COLO829 (cell line): ENCODE measurements at places on chromosomes 6 and 20.

- no peak for DNase-seq
Observed at GRCh38 chr20:46640536-46641311, 10.5 kb downstream of the SLC13A3 start.

DNA sequence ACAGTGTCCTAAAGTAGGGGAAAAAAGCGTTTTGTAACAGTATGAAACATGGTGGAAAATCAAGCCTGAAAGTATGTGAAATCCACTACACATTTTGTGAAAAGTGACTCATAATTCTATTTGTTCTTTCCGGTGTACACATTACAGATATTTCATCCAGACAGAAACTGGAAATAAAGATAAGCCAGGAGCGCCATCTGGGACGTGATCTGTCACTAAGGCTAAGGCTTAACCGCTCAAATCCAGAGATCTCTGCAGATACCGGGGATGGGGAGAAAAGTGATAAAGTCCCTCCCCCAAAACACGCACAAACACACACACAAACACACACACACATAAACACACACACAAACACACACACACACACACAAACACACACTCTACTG lies 26.6 kb upstream of the SRSF6 start:
- no peak for DNase-seq

DNA sequence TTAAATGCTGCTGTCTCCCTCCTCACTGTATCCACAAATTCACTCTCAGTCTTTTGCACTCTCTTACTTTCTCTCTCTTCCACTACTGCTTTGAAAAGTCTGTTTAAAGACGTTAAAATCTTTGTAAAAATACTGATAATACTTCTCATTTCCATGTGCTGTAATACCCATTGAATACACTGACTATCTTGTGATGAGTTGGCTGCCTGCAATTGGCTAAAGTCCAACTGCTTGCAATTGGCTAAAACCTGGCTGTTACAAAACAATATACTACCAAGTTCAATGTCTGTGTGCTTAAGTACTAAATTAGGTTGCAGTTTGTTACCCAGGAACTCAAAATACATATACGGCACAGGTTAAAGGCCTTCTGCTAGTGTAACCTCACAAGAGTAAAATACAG lies 264.8 kb downstream of the THBS2 start:
- no peak for DNase-seq

GRCh38 chr20:50982363-50982762 lies 23.7 kb downstream of the MOCS3 start:
- peak; percentile 88 for DNase-seq

GRCh38 chr20:13355411-13355810 lies 134.3 kb downstream of the ISM1 start:
- no peak for DNase-seq

GRCh38 chr6:111199935-111200334 lies 112.6 kb downstream of the SLC16A10 start:
- DNase-seq = no peak

DNA sequence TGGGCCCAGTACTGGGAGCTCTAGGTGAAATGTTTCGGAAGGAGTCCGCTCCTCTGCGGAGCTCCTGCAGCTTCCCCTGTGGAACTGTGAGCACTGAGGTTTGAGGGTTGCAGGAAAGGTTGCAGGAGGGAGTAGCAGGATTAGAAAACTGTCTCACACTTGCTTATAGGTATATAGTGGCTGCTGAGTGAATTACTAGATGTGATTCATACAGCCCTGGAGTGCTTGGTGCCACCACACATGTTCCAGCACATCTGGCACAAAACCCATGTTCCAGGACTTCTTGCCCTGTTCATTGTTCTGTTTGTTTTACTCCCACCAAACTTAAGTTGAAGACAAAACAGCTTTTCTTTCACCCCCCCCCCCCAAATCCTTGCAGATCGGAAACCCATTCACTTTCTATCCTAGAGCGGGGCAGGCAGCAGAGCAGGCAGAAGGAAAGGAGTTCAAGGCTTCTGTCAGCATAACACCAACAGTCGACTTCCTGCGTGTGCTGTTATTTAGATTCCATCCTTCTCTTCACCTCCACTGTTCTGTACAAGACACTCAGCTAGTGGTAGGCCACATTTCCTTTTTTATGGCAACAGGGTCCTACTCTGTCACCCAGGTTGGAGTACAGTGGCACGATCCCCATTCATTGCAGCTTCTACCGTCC lies 669 bp upstream of the PEX6 start:
- DNase-seq = peak; percentile 56

DNA sequence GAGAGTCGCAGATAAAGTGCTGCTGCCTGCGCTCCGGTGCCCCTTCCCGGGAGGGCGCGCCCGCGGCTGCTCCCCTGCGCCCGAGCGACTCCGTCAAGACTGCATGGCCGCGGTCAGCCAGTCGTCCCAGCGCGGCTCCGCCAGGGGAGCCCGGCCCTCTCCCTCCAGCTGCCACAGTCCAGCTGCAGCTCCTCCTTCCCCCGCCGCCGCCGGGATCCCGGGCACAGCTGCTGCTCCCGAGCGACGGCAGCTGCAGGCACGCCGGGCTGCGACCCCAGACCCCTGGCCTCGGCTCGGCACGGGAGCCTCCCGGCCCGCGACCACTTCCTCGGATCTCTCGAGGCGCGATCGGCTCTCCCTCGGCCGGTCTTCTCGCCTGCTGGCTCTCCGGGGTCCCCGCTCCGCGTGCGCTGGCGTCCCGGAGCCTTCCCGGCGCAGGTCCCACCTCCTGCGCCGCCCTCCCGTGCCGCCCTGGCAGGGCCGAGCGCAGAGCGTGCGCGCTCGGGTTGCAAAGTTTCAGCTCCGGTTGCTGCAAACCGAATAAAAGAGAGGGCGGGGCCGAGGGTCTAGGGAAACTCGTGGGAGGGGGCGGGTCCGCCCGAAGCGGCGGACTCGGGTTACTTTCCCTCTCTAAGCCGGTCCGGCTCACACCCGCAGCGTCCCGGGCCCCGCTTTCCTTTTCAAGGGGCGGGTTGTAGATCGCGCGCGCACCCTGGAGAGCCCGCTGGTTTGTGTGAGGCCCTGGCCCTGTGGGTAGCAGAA lies at the start of gene CNKSR3:
CNKSR3 (minus strand) TSS at position 542 of the 762 bp plus-strand sequence. CDS start 571 bp downstream, outside the sequence.
- peak; percentile 66 for DNase-seq

DNA sequence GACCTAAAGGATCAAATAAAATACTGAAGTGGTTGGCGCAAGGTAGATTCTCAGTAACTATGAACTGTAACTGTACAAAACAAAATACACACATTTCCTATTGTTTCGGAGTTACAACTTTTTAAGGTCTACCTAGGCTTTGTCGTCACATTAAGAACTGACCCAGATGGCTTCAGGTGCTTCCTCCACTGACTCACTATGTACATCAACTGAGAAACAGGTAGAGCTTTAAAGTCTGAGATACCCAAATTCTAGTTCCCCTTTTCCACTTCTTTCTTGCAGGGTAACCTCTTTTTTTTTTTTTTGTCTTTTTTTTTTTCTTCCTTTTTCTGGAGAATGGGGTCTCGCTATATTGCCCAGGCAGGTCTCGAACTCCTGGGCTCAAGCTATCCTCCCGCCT lies 5.5 kb downstream of the SNRPB start:
- DNase-seq = no peak

GRCh38 chr6:98871821-98872220 lies 37.4 kb downstream of the POU3F2 start:
- DNase-seq = no peak

DNA sequence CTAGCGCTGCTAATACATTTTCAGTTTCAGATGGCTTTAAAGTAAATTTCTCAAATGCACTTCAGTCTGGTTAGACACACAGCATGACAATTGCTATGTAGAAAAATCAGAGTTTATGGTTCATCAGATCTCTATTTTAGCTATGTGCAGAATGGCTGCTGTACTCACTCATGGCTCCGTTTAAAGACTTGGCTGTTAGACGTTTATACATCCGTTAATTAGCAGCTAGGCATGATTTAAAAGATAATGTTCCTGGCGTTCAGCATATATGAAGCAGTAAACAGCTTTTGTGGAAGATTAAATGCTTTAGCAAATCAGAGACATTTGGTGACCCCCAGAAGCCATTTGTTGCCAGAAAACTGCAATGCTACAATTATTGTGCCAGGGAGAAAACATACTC lies 350.0 kb upstream of the MANEA start:
- no peak for DNase-seq

DNA sequence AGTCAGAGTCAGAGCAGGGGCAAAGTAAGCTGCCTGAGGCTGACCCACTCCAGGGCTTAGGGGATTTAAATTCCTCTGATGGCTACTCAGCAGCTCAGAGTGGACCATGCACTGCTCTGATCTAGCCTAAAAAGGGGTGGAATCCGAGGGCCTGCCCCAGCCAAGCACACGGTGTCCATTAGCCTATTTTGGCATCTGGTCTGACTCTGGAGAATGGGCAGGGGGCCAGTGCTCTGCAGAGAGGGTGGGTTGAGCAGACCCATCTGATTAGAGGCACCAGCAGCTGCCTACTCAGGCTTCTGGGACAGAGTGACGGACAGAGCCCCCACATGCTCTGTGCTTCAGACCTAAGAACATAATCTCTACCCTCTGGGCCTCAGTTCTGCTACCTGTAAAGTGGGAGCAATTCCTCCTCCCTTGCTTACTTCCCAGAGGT lies 25.9 kb upstream of the TGM2 start:
- no peak for DNase-seq

- no peak for DNase-seq
Observed at GRCh38 chr6:51702851-51703250, 384.6 kb downstream of the PKHD1 start.

DNA sequence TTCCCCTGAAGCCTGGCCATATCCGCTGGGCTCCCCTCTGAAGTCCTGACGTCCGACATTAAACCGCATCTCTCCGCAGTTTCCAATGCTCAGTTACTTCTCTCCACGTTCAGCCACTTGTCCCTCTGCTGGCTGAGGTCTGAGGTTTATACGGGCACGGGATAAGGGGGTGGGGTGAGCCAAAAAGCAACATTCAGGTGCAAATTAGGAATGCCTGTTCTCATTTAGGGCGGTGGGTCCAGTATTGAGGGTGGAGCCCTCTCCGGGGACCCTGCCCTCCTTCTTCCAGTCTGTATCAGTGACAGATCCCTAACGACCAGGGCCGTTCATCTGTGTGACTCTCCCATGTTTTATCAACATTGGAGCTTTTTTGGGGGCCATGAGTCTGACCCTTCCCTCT lies 1454.4 kb downstream of the HACE1 start:
- no peak for DNase-seq

DNA sequence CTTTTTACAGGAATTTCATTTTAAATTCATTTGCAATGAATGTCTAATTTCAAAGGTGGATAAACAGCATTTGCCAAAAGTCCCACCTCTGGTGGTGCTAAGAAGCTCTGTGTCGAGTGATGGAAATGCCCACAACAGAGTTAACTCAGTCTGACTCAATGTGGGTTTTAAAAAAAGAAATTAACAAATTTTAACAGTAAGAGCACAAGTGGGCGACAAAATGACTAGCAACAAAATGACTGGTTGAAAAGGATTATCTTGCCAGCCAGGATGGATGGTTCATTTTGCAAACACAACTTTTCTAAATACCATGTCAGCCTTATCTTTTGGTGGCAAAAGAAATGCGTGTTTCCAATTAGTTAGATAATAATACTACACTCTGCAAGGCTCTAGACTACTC lies 14.3 kb upstream of the TAGAP start:
- DNase-seq = no peak

GRCh38 chr6:91852252-91852651 lies 1265.4 kb upstream of the MAP3K7 start:
- no peak for DNase-seq

GRCh38 chr20:137668-138490 lies 4.5 kb upstream of the DEFB126 start:
- peak; percentile 31 for DNase-seq

DNA sequence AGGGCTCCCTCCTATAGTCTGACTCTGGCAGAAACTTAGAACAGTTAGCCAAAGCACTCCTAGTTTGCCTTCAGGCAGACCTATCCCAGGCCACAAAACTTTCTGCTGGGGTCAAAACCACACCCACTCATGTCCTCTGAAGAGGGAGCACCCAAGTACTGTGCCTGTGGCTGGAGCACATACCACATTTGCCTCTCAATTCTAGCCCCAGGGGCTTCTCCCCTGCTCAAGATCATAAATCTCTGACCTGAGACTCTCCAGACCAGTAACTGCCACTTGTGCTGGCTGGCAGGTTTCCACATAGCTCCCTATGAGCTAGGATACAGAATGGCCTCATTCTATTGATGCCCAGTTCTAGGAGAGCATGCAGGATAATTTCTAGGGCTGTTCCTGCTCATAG lies 781.0 kb downstream of the EYS start:
- DNase-seq = no peak

GRCh38 chr20:50859161-50859560 lies 64.3 kb downstream of the BCAS4 start:
- DNase-seq = no peak

- no peak for DNase-seq
Observed at GRCh38 chr6:16437095-16437494, 198.7 kb downstream of the GMPR start.
